ENCODE measurements at places on chromosomes 13 and 19.

DNA sequence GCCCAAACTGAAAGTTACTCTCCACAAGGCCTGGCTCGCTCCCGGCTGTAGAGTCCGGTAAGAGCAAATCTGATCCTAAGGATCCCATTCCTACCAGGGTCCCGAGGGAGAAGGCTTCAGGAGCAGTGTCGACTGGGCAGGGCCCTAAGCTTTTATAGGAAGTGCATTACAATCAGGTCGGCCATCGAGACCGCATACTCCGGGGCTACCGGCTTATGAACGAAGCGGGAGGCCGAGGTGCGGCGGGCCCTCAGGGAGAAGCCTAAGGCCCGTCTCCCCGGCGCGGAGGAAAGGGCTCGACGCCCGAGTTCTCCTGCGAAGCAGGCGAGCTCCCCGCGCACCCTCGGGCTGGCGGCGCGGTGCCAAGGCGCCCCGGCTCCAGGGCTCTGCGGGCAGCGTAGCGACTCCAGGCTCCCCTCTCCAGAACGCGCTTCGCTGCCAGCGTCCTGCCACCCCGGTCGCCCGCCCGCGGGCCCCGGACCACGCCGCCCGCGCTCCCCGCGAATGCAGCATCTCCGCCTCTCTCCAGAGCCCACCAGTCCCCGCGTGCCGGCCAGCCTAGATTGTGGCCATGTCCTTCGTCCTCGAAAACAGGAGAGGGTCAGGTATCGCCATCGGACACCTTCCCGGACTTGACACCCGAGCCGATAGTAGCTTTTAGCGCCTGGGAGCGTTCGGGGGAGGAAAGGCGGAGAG lies 1.4 kb downstream of the EFNB2 start:
- no peak for DNase-seq

DNA sequence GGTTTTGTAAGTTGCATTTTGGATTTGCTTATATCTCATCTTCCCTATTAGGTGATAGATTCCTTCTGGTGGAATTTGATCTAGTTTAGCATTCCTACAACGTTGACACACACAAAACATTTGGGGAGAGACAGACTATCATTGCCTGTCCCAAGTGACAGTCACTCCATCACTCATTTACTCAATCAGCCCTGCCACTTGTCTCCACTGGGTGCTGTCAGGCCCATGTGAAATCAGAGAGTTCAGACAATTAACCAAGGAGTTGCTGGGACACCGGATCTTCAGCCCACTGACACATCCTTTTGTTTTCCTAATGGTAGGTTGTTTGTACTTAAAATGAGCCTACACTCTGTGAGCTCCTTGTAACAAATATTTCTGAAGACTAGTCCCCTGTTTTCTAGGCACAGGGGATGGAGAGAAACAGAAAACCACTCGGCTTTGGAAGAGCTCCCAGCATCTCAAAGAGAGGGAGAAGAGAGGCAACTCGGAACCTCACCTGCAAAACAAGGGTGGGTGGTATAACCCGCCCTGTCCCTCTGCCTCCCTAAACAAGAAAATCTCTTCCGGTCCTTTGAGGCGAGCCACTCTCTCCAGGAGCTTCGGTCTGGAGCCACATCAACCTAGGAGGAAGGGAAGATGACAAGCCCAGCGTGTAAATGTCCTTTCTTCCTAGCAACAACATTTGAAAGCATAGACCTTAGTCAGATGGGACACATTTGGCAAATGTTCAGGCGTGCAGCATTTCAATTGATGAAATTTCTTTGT lies 440.9 kb upstream of the KLF12 start:
- no peak for DNase-seq

DNA sequence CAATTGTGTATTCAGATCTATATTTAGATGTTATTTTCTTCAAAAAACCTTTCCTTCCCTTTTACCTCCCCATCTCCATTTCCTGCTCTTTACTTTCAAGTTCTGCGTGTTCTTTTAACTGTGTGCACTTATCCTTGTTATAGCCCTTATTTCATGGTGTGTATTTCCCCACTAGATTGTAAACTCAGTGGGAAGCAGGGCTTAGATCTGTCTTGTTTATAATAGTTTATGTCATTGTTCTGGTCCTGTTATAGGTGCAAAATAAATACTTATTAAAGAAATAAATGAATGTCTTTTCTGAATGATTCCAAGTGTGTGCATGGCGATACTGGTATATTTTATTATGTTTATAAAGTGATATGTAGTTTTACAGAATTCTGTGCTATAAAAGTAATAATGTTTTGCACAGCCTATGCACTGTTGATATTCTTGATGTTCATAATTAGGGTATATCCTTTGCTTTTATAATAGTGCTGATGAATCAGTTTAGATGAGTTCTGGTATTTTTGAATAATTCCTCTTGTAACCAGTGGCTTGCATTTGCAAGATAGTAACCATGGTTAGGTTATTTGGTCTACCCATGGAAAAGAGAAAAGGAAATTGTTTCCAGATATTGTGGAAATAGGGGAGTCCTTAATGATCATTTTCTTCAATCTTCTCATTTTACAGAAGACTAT lies 12.1 kb downstream of the NDFIP2 start:
- DNase-seq, result no peak

DNA sequence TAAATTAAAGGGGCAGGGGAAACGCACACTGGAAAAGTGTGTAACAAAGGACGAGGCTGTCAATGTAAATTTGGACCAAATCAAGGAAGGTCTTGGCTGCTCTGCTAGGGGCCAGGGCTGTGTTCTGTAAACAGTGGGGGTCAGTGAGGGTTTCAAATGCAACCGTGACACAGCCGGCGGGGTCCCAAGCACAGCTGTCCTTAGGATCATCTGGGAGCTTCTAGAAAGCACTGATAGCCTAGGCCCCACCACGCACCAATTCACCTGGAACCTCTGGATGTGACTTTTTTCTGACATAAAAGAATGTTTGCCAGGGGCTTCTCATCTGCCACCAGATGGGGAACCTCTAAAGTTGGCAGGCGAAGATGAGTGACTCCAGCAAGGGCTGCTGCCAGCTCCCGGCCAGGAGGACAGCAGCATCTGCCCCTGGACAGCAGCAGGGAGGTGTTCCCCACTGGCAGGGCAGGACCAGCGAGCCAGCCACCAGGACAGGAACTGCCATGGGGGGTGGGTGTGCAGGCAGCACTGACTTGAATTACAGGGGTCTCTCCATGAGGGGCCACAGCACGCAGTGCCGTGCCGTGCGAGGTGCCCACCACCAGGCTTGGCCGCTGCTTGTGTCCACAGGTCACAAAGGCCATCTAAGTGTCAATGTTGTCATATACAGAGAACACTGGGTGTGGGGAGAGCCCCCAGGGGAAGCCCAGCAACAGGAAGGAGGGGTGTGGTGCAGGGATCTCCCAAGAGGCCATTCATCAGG lies 87.5 kb downstream of the SOX1 start:
- DNase-seq, result no peak

GRCh38 chr19:46125447-46125846 lies 959 bp upstream of the IGFL3 start:
- no peak for DNase-seq

- no peak for DNase-seq
Measured at GRCh38 chr13:73702419-73703071, 431.7 kb downstream of the KLF12 start.

All from Jurkat, Clone E6-1 (cell line).